PC-3 (cell line): ENCODE measurements at places on chromosomes 6 and 20. TPM values are rescaled to one million over a fixed set of nuclear protein-coding genes. Genes with fewer than 3 reads are reported as not detected.

KCNS1 gene
- total RNA-seq: not detected in 2 replicates

DNA sequence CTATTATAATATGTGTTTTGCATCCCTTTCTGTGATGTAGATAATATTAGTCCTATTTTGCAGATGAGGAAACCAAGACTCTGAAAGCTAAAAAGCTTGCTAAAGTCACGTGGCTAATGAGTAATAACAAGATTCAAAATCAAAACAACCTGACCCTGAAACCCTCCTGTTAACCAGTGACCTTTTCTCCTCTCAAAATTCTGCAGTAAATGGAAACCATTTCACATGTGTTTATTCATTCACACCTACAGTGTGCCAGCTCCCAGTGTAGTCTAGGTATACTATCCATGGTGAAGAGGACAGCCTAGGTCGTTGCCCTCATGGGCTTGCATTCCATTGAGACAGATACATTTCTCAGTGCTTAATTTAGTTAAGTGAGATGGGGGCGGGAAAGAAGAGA lies 30.6 kb upstream of the PHACTR2 start:
- DNase-seq: no peak

C6orf52 gene
- total RNA-seq: 0.80 TPM in 1 of 2 replicates, not detected in the other

KHDC1L gene
- total RNA-seq: 0.80 and 2.4 TPM in 2 replicates

TRIM31 gene
- 0.11 and 0.52 TPM in 2 replicates for total RNA-seq

GRCh38 chr6:52360601-52361413 lies 1.1 kb upstream of the PAQR8 start:
- DNase-seq: peak; percentile 56

GRCh38 chr6:128415387-128415786 lies 105.0 kb downstream of the PTPRK start:
- DNase-seq: no peak

- DNase-seq: no peak
Observed at GRCh38 chr6:79005024-79005423, 73.0 kb downstream of the PHIP start.

RNF8 gene
- 20.2 and 28.1 TPM in 2 replicates for total RNA-seq

DEFB114 gene
- not detected in 2 replicates for total RNA-seq

DNA sequence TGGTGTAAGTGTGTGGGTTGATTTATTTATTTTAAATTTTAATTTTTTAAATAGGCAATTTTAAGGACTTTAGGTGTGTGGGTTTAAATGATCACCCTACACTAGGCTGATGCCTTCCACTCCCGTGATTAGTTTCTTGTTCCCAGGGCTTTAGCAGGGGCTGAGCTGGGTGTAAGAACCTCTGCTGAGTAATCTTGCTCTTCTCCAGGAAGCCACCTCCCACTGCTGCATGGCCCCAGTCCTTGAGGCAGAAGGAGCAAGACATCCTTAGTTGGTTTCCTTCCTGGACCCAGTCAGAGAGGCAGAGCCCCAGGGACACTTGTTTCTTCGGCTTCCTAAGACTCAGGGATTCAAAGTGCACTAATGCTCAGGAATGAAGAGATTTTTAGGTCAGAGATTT lies 19.8 kb upstream of the CDC5L start:
- DNase-seq: no peak

DNA sequence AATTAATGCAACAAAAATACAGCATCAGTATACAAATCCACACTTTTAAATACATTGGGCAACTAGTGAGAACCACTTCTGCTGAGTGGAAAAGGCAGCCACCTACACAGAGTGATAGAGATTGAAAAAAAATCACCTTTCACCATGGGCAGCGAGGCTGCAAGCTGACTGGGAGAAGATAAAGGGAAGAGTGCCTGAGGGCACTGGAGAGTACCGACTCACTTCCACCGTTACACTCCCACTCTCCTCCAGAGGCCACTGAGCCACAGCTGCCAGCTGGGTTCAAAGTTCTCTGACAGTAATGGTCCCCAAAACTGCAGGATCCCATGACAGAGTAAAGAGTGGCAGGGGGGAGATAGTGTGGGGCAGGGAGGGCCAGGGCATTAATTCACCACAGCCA lies 24.1 kb downstream of the PXT1 start:
- peak; percentile 24 for DNase-seq

DNA sequence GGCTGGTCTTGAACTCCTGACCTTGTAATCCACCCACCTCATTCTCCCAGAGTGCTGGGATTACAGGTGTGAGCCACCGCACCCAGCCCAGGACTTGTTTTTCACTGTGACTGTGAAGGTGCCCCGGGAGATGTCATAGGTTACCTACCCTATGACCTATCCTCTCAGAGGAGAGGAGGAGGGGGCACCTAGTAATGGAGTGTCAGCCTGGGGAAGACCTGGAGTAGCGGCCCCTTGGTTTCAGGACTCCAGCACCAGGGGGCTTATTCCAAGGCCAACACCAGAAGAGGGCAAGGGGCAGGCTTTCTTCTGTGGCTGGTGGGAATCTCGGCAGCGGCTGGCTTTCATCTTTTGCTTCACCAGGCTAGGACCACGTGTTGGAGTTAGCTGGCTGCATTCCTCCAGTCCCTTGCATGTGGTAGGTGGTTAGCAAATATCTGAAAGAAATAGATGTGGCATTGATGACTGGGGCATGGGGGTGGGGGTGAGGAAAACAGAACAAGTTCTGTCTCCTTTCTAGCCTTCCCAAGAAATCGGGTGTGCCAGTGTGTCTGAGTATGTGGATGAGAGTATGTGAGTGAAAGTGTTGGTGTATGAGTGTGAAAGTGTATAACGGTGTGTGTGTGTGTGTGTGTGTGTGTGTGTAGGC lies 7.9 kb upstream of the ITPR3 start:
- no peak for DNase-seq
